Activated T-cell treated with anti-CD3 and anti-CD28 coated beads, Interleukin-2, amount 50 U/mL, for 24 hours (primary cell): ENCODE measurements at places on chromosomes 16 and 17.
A peak's percentile ranks its signal among the peaks of the same experiment; 100 is the strongest.

DNA sequence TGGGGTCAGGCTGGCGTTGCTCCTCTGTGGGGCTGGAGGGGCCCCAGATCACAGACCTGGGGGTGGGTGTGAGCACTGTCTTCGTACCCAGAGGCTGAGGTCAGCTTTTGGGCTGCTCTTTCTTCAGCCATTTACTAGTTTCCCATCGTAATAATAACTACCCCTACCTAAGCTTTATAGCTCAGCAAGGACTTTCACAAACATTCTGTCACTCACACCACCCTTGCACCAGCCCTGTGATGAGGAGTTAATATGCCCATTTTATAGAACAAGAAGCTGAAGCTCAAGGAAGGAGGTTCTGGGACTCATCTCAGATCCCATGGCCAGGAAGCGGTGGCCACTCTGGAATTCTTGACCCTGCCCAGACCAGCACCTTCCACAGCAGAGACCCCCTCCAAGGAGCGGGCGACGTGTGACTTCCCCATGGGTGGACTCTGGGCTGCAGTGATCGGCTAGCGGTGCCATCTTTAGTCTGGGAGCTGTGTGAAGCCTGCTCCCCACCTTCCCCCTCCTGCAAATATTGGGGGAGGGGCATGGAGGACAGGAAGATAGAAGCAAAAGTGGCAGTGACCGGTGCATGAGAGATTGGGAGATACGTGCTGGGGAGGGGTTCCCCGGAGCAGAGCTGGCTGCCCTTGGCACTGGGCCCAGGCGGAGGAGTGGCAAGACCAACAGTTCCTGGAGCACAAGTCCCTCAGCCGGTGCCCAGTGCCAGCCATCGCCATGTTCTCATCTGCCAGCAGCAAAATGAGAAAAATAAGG, 81.8 kb upstream of the TOB1 start:
- DNase-seq, result no peak

- DNase-seq, result no peak
These were observed 89.7 kb upstream of the CLEC18A start for GRCh38 chr16:69861292-69862030.

- DNase-seq, result no peak
These were observed 13.1 kb downstream of the SLC38A8 start for GRCh38 chr16:84029297-84030047.

DNA sequence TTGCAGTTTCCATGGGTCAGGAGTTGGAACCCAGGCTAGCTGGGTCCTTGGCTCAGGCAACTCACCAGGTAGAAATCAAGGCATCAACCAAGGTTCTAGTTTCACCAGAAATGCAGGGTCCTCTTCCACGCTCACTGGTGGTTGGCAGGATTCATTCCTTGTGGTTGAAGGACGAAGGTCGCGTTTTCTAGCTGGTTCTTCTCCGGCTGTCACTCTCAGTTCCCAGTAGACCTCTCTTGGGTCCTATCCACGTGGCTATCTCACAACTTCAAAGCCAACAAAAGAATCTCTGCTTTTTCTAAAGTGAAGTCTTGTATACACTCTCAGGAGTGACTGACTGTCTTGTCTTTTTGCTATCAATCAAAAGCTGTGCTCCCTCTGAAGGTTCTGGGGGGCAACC, 146.3 kb upstream of the NOL11 start:
- DNase-seq, result no peak

GRCh38 chr17:79017546-79018369, 6.2 kb upstream of the C1QTNF1 start:
- DNase-seq, result no peak

DNA sequence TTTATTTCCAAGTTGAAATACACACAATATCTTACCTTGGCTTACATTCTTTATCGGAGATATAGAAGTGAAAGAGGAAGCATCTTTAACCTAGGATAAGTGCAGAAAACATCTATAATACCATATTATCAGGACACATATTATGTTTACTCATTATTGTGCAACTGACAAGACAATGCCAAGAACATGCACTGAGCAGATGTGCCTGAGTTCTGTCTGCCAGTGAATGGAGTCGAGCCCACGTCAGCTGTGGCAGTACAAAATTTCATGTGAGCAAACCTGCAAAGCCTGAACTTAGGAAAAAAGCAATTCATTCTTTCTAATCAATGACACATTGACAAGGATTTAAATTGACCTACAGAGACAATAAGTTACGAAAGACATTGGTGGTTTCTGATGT, 154.4 kb downstream of the AXIN2 start:
- no peak for DNase-seq

- peak; percentile 53 for DNase-seq
These were observed 522 bp downstream of the NAGS start for GRCh38 chr17:44004761-44005526.

- DNase-seq, result no peak
These were observed 28.1 kb upstream of the CACNA1H start for GRCh38 chr16:1124795-1125194.

DNA sequence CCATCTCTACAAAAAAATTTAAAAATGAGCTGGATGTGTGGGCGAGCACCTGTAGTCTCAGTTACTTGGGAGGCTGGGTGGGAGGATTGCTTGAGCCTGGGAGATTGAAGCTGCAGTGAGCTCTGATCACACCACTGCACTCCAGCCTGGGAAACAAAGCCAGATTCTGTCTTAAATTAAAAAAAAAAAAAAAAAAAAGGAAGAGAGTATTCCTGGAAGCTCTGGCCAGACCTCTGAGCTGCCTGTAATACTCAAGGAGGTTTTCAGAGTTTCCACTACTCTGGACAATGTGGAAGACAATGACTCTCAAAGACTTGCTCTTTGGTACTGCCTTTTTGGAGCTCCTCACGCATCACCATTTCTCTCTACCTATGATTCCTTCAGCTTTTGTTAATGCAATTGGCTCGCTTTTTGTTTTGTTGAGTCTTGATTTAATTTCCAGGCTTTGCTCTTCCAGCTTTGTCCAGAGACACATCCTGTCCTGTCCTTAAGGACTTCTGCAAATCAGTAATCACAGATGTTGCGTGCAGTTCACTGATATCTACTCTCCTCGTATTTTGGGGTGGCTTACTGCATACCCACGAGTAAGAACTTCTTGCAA, 10.8 kb downstream of the CHD9 start:
- DNase-seq, result no peak

- DNase-seq, result no peak
These were observed 21.8 kb downstream of the CDH8 start for GRCh38 chr16:62014319-62014923.

- DNase-seq, result no peak
These were observed 50.5 kb upstream of the KDM8 start for GRCh38 chr16:27152801-27153200.

GRCh38 chr16:29816694-29817441, 916 bp downstream of the PAGR1 start:
- peak; percentile 79 for DNase-seq

DNA sequence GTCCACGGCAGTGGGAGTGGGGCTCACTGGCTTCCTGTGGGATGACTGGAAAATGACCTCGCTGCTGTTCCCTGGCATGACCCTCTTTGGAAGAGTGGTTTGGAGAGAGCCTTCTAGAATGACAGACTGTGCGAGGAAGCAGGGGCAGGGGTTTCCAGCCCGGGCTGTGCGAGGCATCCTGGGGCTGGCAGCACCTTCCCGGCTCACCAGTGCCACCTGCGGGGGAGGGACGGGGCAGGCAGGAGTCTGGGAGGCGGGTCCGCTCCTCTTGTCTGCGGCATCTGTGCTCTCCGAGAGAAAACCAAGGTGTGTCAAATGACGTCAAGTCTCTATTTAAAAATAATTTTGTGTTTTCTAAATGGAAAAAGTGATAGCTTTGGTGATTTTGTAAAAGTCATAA, 7.8 kb upstream of the RNF213 start:
- peak; percentile 91 for DNase-seq

- DNase-seq, result no peak
These were observed 23.8 kb upstream of the ARHGAP44 start for GRCh38 chr17:12765548-12765947.

DNA sequence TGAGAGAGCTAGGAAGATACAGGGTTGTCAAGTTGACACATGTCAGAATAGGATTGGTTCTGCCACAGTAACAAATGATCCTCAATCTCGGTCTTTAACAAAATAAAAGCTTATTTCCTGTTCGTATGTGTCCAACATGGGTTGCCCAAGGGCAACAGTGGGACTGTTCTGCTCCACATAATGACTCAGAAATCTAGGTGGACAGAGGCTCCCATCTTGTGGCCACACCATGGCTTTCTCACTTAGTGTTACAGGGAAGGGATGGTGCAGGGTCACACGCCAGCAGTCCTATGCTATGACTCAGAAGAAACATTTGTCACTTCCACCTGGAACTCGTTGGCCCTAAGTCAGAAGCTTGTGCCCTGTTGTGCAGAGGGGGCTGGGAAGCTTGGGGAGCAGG, 364.9 kb downstream of the SNX29 start:
- DNase-seq, result no peak

DNA sequence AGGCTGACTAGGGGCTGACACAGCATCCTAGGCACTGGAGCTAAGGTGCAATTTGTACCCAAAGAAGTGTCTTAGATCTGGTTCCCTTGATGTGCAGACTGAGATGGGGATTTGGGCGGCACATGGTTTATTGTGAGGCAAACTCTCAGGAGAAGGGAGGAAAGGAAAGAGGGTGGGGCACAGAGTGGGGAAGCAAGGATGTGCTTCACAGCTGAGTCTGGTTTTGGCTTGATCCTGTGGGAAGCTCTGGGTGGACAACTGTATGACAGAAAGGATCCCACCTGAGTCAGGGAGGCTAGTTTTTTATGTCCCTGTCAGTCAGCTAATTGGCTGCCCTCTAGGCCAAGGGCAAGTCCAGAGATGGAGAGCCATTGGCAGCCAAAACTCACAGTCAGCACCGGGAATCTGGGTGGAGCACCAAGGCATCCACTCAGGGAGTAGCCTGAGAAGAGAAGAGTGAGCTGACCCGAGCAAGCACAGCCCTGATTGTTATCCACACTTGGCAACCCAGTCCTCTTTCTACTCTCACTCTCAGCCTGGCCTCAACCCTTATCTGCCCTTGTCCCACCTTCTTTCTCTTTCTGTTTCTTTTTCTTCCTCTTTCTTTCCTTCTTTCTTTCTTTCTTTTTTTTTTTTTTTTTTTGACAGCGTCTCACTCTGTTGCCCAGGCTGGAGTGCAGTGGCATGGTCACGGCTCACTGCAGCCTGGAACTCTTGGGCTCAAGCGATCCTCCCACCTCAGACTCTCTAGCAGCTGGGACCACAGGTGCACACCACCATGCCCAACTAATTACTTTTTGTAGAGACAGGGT, 12.0 kb downstream of the ARL4D start:
- no peak for DNase-seq

GRCh38 chr17:10216213-10216938, 18.0 kb upstream of the GAS7 start:
- DNase-seq, result no peak

- no peak for DNase-seq
These were observed 33.8 kb downstream of the FA2H start for GRCh38 chr16:74740795-74741304.

GRCh38 chr16:56460101-56460500, 8.7 kb downstream of the OGFOD1 start:
- no peak for DNase-seq

DNA sequence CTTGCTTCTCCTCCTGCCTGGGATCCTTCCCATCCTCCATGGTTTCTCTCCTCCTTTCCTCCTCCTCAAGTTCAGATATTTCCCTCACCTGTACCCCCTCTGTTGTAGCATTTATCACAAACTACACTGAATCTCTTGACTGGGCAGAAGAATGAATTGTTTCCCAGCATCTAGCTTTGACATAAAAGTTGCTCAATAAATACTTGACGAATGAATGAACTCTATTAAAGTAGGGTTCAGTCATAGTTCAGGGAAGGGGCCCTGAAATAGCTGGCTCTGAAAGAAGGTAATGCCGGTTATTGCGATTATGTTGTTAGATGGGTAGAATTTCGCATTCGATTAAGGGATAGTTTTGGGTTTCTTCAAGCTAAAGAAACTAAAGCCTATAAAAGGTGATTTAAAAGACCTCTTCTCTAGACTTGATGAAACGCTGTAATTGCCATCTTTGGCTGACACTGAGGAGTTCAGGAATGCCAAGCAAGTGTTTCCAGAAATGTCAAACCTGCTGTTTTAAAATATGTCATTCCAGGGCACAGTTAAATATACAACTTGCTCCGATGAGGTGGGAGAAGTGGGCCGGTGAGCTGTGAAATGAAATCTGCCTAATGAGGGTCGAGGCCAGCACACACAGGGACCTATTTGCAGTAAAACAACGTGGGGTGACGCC, 1.0 kb upstream of the CPD start:
- DNase-seq, result no peak

- no peak for DNase-seq
These were observed 11.6 kb downstream of the HS3ST3B1 start for GRCh38 chr17:14312522-14312921.

DNA sequence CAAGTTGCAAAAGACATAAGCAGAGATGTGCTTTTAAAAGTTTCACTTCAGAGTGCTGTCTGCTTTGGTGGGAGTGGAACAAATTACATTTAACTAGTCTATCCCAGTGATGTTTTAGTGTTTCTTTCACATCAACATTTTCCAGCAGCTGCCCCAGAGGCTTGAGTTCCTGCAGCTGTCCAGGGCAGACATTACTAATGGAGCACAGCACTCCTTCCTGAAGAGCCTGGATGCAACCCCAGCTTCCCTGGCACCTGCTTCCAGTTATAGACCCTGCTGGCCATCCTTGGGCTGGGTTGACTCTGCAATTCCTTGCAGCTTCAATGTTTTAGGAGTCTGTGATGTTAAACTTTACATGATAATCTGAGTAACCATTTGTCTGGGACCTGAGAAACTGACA, 61.4 kb upstream of the PIRT start:
- no peak for DNase-seq
